ENCODE measurements at places on chromosomes 5 and 9.

- no peak for DNase-seq
Observed at GRCh38 chr9:96057155-96057554, 181.7 kb downstream of the ERCC6L2 start.

- DNase-seq, result no peak
Observed at GRCh38 chr5:166050531-166050930, 2240.9 kb upstream of the WWC1 start.

- DNase-seq, result peak; percentile 64
Observed at GRCh38 chr9:128254855-128255759, 20.7 kb downstream of the GOLGA2 start.

GRCh38 chr5:175609526-175609925 lies 48.3 kb upstream of the HRH2 start:
- DNase-seq, result no peak

GRCh38 chr5:76579166-76579937 lies 43.9 kb downstream of the F2RL2 start:
- DNase-seq, result no peak

DNA sequence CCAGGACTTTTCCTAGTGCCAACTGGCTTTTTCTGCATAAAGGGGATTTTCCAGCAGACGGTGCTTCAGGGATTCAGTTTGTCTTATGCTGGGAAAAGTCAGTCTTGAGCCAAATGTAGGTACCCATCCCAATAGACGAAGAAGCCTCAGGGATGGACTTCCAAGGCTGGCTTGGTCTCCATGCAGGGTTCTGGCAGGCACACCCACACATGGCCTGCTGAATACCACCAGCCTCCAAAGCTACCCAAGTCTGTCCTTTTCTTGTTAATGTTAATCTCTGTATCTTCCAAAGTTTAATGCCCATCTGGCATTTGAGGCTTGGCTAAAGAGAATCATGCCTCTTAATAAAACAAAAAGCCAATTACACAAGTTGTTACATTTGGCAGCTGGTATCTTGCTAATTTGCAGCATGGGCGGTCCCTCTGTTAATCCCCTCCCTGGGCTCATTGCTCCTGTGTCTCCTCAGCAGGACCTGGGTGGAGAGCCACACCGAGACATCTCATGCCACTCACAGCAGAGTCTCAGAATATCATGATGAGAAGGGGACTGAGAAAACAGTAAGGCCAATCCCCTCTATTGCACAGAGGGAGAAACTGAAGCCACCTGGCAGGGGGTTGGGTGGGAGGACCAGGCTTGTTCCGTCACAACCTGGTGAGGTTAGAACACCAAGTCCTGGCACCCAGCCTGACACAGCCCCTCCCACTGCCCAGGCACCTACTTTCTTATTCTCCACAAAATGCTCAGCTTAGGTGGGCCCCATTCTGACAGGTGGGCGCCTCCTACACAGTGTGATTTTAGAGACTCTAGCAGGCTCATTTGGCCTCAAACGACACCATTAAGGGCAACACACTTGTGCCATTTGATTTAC lies 243.2 kb downstream of the FSTL4 start:
- DNase-seq, result no peak

DNA sequence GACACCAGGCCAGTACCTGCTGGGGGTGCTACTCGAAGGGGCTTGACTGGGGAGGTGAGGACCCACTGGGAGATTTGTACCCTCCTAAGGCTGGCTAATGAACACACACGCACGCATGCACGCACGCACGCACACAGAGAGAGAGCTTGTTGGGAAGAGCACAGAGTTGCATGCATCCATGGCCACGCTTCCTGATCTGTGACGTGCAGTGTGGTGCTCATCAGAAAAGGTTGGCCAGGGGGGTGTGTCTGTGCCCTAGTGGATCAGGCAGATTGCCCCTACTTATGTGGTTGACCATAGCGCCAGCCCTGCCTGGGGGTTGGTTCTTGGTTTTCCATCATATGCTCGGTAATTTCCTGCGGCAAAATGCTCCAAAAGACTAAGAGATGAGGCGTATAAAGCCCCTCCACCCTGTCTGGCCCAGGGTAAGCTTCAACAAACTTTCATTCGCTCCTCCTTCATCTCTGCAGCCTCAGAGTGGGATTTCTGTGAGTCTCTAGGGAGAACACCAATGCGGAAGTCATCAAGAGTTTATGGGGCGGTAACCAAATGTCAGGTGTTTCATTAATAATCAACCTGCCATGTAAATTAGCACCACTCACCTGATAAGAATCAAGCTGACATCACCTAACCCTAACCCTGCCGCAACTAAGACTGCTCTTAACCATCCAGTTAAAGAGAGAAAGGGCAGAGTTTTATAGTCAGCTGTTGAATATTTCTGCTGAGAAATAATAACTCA lies 8.0 kb upstream of the GFI1B start:
- peak; percentile 62 for DNase-seq

DNA sequence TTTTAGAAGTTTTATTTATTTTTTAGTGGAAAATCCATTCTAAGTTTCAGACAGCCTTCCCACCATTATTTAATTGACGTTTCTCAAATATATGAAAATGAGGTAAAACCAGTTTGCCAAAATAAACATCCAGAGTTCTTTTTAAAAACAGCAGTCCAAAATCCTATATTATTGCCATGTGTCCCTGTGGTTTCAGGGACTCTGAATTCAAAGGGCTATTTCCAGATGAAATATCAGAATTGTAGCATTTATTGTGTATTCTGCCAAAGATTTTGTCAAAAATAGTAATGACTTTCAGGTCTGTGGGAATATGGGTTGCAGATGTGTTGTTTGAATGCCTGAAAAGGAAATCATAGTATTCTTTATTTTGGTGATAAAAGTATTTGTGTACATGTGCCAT lies 41.6 kb downstream of the XRCC4 start:
- no peak for DNase-seq

DNA sequence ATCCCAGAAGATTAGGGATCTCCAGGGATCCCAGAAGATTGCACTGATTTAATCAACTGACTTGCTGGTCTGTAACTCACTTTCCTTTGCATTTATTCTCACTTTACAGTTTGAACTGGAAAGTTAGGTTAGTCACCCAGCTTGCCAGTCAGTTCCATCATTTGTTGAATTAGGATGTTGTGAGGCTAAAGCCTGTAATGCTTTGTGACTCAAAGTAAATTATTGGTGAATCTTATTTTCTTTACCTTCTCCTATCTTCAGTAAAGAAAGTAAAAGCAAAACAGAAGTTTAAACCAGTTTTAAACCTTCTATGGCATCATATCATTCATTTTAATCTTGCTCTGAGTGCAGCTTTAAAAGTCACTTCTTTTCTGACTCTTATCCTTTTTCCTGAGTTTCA lies 85.8 kb downstream of the SLC44A1 start:
- DNase-seq, result no peak

DNA sequence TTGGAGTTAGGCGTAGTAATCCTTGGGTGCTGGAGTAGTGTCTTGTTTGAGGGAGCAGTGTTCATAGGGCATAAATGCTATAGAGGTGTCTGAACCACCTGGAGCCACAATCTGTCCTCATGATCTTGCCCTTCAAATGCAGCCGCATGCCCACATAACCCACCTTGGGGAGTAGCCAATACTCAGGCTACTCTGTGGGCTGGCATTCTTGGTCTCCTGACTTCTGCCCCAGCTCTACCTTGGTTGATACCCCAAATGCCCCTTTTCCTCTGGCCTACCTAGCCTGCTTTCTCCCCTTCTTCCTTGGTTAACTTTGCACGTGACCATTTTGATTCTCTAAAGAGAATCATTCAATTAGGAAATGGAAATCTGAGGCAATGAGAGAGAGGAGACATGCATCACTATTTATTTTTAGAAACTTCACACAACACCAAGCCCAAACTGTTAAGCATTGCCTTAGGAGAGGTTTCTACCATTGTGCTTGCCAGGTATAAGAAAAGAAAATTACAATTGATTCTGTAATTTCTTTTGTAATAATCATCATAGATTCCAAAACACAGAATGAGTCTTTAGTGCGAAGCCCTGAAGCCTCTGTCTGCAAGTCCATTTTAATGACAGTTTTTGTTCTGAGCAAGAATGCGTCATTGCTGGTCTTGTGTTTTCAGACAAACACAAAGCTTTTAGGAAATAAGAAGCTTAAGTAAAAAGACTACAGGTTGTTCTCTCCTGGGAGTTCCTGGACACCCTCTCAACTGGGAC lies 135.2 kb downstream of the C9orf152 start:
- DNase-seq, result no peak

- no peak for DNase-seq
Observed at GRCh38 chr9:75438716-75439115, 350.4 kb downstream of the OSTF1 start.

Measured in left kidney (tissue), 8 donors.